ENCODE measurements at places on chromosomes 5 and 9.
A peak's percentile ranks its signal among the peaks of the same experiment; 100 is the strongest.

GRCh38 chr9:20770947-20771346, 86.9 kb downstream of the FOCAD start:
- no peak for DNase-seq

GRCh38 chr5:175471628-175472027, 6.7 kb upstream of the SFXN1 start:
- DNase-seq, result peak; percentile 31

GRCh38 chr5:58816181-58816731, 233.4 kb downstream of the RAB3C start:
- DNase-seq, result no peak

GRCh38 chr5:134945041-134945440, 22.7 kb upstream of the CATSPER3 start:
- DNase-seq, result no peak

DNA sequence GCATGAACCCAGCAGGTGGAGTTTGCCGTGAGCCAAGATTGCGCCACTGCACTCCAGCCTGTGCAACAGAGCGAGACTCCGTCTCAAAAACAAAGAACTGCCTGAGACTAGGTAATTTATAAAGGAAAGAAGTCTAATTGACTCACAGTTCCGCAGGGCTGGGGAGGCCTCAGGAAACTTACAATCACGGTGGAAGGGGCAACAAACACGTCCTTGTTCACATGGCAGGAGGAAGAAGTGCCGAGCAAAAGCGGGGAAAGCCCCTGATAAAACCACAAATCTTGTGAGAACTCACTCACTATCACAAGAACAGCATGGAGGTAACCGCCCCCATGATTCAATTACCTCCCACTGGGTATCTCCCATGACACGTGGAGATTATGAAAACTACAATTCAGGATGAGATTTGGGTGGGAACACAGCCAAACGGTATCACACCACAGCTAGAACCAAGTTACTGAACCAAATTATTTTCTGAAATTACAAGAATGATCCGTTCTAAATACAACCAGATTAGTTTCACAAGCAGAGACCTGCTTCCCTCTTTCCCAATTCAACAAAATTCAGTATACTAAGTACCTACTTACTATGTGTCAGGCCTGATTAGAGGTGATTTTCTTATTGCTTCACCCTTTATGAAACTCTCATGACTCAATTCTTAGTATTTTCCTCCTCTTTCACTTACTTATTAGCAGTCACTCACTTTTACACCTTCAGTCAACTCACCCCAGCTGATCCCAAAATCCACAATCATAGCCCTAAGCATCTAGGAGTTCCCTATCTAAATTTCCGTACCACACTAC, 8.4 kb downstream of the UBTD2 start:
- peak; percentile 70 for DNase-seq

DNA sequence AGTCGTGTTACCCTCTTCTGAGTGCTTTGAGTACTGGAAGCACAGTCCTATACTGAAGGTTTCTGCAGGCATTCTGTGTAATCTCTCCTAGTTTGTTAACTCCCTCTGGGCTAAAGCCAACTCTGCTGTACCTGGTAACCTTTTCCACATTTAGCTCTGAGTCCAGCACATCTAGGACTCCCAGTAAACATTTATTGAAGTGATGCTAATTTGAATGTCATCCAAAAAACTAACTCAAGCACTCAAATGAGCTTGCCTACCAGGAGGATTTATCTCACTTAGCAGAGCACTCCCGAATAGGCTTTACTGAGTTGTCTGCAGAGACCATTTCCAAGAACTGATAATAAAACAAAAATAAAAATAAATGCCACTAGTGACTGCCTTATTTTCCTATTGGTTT, 79.5 kb upstream of the NFIB start:
- DNase-seq, result no peak

DNA sequence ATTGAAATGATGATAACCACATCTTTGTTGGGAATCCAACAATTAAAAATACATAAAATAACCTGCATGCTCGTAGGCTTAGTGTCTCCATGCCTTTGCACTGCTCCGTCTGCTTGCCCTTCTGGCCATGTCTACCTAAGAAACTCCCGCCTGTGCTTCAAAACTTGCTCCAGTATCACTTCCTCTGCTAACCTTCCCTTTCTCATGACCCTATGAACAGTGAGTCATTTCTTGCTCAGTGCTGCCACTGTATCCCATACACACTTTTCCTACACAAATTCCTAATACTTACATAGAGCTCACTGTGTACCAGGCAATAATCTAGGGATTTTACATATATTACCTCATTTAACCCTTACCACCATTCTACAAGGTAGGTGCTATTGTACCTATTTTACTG, 33.5 kb downstream of the TMEM245 start:
- no peak for DNase-seq

- DNase-seq, result no peak
These were observed 45.6 kb upstream of the STXBP1 start for GRCh38 chr9:127566351-127567001.

DNA sequence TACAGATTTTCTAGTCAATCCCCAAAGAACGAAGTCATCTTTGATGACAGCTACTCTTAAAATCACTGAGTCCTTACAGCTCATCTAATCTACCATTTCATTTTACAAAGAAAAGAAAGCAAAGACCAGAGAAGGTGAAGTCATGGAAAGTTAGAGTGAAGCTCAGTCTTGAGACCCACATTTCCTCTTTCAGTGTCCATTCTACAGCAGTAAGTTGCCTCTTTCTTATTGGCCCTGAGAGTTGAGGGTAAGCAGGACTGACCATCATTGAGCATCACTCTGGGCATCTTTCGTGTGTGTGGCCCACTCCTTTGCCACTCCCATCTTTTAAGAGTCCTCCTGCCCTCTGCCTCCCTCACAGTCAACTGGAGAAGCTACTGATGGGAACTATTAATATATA, 251.8 kb upstream of the NR4A3 start:
- no peak for DNase-seq

DNA sequence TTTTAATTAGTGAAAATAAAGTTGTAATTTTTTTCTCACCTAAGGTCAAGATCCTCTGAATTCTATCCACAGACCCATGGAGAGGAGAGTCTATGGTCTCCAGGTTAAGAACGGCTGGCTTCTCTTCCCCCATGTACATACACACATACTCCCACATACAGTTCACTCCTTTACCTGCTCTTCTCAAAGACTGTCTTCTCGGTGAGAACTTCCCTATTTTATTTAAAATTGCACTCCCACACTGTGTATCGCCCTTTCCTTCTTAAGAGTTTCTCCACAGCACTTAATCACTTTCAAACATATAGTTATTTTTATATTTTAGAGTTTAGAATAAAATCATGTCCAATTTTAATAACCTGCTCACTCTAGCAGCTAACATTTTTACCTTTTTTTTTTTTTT, 3.6 kb upstream of the JADE2 start:
- no peak for DNase-seq

DNA sequence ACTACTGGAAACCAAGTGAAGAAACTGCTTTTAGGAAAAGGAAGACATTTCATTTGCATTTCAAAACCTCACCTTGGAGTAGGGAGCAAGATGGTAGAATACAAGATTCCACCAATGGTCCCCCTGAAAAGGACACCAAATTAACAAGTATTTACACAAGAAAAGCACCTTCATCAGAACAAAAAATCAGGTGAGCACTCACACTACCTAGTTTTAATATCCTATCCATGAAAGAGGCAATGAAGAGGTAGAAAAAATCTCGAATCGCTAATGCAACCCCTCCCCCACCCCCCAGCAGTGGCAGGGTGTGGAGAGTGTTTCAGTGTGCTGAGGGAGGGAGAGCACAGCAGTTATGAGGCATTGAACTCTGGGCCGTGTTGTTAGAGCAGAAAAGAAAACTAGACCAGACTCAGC, 1397.0 kb upstream of the C9orf72 start:
- no peak for DNase-seq

GRCh38 chr5:128011339-128011738, 72.2 kb upstream of the SLC12A2 start:
- no peak for DNase-seq

GRCh38 chr9:132780230-132781007, 97.7 kb downstream of the AK8 start:
- no peak for DNase-seq

DNA sequence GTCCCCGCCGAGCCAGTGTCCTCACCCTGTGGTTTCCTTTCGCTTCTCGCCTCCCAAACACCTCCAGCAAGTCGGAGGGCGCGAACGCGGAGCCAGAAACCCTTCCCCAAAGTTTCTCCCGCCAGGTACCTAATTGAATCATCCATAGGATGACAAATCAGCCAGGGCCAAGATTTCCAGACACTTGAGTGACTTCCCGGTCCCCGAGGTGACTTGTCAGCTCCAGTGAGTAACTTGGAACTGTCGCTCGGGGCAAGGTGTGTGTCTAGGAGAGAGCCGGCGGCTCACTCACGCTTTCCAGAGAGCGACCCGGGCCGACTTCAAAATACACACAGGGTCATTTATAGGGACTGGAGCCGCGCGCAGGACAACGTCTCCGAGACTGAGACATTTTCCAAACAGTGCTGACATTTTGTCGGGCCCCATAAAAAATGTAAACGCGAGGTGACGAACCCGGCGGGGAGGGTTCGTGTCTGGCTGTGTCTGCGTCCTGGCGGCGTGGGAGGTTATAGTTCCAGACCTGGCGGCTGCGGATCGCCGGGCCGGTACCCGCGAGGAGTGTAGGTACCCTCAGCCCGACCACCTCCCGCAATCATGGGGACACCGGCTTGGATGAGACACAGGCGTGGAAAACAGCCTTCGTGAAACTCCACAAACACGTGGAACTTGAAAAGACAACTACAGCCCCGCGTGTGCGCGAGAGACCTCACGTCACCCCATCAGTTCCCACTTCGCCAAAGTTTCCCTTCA, 1.4 kb downstream of the GLIS3 start:
- DNase-seq, result peak; percentile 45

- no peak for DNase-seq
These were observed 129.7 kb upstream of the PCA3 start for GRCh38 chr9:76634356-76635054.

DNA sequence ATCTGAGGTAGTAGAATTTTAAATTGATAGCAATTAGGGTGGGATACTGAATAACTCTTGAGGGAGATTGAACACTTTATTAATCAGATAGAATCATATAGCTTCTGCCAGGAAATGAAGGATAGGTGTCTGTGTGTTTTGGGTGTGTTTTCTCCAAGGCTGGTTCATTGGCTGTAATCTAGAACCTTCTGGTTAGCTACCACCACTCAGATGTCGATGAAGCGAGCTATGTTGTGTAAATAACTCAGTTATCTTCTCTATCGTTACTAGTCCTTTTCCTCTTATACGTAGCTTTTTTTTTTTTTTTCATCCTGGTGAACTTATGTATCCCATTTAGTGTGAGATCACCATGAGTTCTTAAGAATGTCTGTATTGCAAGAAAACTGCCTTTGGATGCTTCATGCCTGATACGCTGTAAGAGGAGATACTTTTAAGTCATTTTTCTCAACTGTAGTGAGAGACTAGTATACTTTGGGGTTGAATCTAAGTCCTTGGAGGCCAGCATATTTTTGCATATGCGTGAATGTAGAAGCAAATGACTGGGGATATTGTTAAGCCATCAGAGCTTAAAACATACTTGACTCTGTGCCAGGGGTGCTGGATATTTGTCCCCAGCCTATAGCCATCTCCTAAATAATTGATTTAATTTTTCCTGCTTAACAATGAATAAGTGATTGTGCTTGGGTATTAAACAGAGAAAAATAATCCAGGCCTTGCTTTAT, 2.1 kb downstream of the TNFAIP8 start:
- no peak for DNase-seq

- DNase-seq, result no peak
These were observed 7.4 kb downstream of the CEMIP2 start for GRCh38 chr9:71760901-71761300.

GRCh38 chr9:79644601-79645000, 72.8 kb downstream of the TLE4 start:
- no peak for DNase-seq

DNA sequence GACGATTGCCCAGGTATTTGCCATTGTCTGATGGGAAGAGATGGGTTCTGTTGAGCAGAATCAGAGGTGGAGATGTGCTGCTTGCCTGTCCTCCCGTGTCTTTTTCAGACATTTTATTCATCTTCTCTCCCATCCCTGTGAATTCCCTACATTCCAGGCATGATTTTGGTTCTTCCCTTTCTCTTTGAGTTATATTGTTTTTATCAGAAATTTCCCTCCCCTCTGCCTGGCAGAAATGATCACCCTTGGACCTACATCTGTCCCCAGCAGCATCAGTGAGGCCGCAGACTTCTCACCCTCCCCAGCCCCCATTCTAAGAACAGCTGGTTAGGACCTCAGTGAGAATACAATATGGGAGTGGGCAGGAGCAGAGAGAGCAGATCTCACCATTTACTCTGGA, 640.2 kb downstream of the CCDC171 start:
- no peak for DNase-seq

GRCh38 chr5:61687371-61687770, 355.3 kb downstream of the ZSWIM6 start:
- no peak for DNase-seq

DNA sequence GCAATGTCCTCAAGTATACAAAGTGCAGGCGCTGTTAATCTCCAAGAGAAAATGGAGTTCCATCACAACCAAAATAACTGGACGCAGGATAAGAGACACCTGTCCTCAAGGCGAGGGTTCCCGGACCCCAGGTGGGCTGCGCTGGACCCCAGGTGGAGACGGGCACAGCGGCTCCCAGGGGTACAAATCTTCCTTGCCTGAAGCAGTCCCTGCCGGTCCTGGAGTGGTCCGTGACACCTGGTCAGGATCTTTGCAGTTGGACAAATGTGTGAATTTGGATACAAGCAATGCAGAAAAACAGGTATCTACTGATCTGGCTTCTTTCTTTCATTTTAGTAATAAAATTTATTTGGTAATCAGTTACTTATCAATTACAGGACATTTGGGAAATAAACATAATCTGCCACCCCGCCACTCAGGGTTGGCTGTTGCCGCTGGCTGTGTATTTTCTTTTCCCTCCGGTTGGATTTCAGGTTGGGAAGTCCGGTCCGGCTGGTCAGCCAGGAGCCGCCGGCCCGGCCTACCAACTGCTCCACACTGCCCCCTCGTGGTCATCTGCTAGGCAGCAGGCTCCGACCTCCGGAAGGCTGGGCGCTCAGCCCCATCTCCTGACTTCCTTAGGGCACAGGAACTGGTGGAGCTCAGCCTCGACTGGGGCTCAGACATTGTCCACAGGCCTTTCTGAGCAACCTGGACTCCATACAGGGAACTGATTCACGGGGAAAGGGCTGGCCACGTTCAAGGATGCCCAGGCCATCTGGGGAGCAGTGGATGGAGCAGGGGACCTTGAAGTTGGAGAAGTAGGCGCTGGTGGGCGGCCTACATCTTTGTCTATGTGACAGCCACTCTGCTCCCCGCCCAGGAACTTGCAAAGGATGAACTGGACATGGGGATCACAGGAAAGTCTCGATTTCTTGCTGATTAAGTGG, 43.4 kb downstream of the NXNL2 start:
- DNase-seq, result peak; percentile 65

- no peak for DNase-seq
These were observed 608.6 kb downstream of the SLCO4C1 start for GRCh38 chr5:101687349-101687985.

- no peak for DNase-seq
These were observed 137.2 kb downstream of the PRKACG start for GRCh38 chr9:68876681-68877080.

GRCh38 chr5:39020458-39020857, 53.7 kb downstream of the RICTOR start:
- no peak for DNase-seq

Data from stimulated activated CD4-positive, alpha-beta T cell treated with anti-CD3 and anti-CD28 coated beads, Interleukin-12 subunit alpha, Interleukin-12 subunit beta, amount 100 ng/mL, for 24 hours (primary cell).